ENCODE measurements at places on chromosomes 16 and 17. TPM values are rescaled to one million over a fixed set of nuclear protein-coding genes. Genes with fewer than 3 reads are reported as not detected.
A peak's percentile ranks its signal among the peaks of the same experiment; 100 is the strongest.

DNA sequence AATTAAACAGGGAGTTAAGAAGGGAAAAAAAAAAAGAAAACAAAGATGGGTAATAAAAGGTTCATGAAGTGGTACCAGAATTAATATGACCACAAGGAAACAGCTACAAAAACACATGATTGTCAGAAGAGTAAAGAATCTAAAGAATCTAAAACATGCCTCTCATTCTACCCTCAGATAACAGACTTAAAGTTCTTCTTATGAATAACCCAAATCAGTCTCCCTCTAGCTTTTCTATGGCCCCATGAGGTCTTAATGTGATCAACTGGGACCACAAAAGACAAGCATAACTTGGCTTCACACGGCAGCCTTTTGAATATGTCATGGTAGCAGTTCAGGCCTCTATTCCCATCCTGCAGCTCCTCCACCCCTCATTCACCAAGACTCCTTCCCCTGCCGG, 6.9 kb downstream of the MYH10 start:
- peaks cover 23% of the 10 kb centered on the region for H3K27me3 ChIP-seq
- peaks cover 5% of the 10 kb centered on the region for H3K36me3 ChIP-seq
- no peak for DNase-seq
- no peak overlapping the region for H3K27ac ChIP-seq
- H3K4me1 ChIP-seq, result peaks cover 24% of the 10 kb centered on the region

- no peak for DNase-seq
- no peak overlapping the region for H3K27ac ChIP-seq
- no peaks in the 10 kb centered on the region for H3K36me3 ChIP-seq
- H3K4me1 ChIP-seq, result peaks cover 4% of the 10 kb centered on the region
- H3K4me3 ChIP-seq, result no peak overlapping the region
- H3K27me3 ChIP-seq, result peaks cover 4% of the 10 kb centered on the region
Observed at GRCh38 chr16:82926500-82926899, 299.7 kb downstream of the CDH13 start.

Gene TLCD1
- 12.5 TPM for total RNA-seq

GRCh38 chr17:21689604-21690003, 2.7 kb upstream of the KCNJ18 start:
- no peak for DNase-seq
- no peak overlapping the region for H3K27ac ChIP-seq
- no peak overlapping the region for H3K4me3 ChIP-seq
- H3K36me3 ChIP-seq, result no peaks in the 10 kb centered on the region

Gene SLC52A1
- 0.14 TPM for total RNA-seq

- no peak overlapping the region for H3K4me3 ChIP-seq
- no peak overlapping the region for H3K27ac ChIP-seq
- no peak for DNase-seq
- H3K36me3 ChIP-seq, result no peaks in the 10 kb centered on the region
- no peaks in the 10 kb centered on the region for H3K4me1 ChIP-seq
- H3K27me3 ChIP-seq, result no peaks in the 10 kb centered on the region
Observed at GRCh38 chr16:51898872-51899271, 648.1 kb downstream of the TOX3 start.

Gene KRT32
- total RNA-seq, result not detected

Gene GAS2L2
- total RNA-seq, result not detected

DNA sequence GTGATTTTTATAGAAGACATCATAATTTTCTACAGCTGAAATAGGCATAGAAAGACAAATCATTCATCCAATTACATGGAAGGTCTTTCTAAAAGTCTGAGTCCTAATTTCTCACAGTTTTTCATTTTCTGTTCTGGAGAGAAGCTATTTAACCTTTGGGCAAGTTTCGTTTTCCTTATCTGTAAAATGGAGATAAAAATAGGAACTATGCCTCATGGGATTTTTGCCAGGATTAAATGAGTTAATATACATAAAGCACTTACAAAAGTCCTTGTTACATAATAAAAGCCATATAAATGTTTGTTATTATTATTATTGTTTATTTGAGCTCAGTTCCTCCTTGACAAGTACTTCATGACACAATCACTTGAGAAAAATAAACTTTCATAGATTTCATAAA, 121.4 kb downstream of the SKAP1 start:
- H3K27me3 ChIP-seq, result no peaks in the 10 kb centered on the region
- no peak overlapping the region for H3K27ac ChIP-seq
- peaks cover 13% of the 10 kb centered on the region for H3K4me1 ChIP-seq
- DNase-seq, result no peak

- no peak overlapping the region for H3K27ac ChIP-seq
- H3K36me3 ChIP-seq, result peaks cover 35% of the 10 kb centered on the region
- H3K4me1 ChIP-seq, result no peaks in the 10 kb centered on the region
- H3K27me3 ChIP-seq, result no peaks in the 10 kb centered on the region
Observed at GRCh38 chr17:46753776-46754175, 64.7 kb downstream of the WNT3 start.

GRCh38 chr17:19742495-19742894, 5.6 kb downstream of the ALDH3A1 start:
- no peaks in the 10 kb centered on the region for H3K36me3 ChIP-seq
- no peaks in the 10 kb centered on the region for H3K27me3 ChIP-seq
- peak overlapping the region; percentile 22 for H3K4me3 ChIP-seq
- H3K27ac ChIP-seq, result no peak overlapping the region
- DNase-seq, result no peak

Gene CACNG4
- total RNA-seq, result not detected

- no peak for DNase-seq
- peaks cover 22% of the 10 kb centered on the region for H3K27me3 ChIP-seq
- no peak overlapping the region for H3K27ac ChIP-seq
- H3K36me3 ChIP-seq, result no peaks in the 10 kb centered on the region
Observed at GRCh38 chr17:75589919-75590303, 2.3 kb downstream of the MYO15B start.

- peaks cover 17% of the 10 kb centered on the region for H3K36me3 ChIP-seq
- peaks cover 20% of the 10 kb centered on the region for H3K4me1 ChIP-seq
- no peak for DNase-seq
- H3K4me3 ChIP-seq, result no peak overlapping the region
Observed at GRCh38 chr17:48571024-48571818, 6.9 kb downstream of the HOXB4 start.

Gene SNAI3
- 3.3 TPM for total RNA-seq

- H3K27ac ChIP-seq, result no peak overlapping the region
- peaks cover 9% of the 10 kb centered on the region for H3K4me1 ChIP-seq
- peaks cover 70% of the 10 kb centered on the region for H3K36me3 ChIP-seq
- peak; percentile 75 for DNase-seq
Observed at GRCh38 chr16:8905168-8905762, 23.1 kb downstream of the LITAFD start.

- H3K4me1 ChIP-seq, result peaks cover 2% of the 10 kb centered on the region
- H3K36me3 ChIP-seq, result no peaks in the 10 kb centered on the region
- DNase-seq, result no peak
- H3K27me3 ChIP-seq, result peaks cover 2% of the 10 kb centered on the region
- no peak overlapping the region for H3K27ac ChIP-seq
Observed at GRCh38 chr17:45114117-45114932, 18.0 kb downstream of the PLCD3 start.

Gene LRRC46
- total RNA-seq, result 0.44 TPM

GRCh38 chr16:24139282-24139681, 116.9 kb upstream of the CACNG3 start:
- H3K4me3 ChIP-seq, result no peak overlapping the region
- H3K27ac ChIP-seq, result no peak overlapping the region
- peaks cover 34% of the 10 kb centered on the region for H3K36me3 ChIP-seq
- no peak for DNase-seq
- H3K4me1 ChIP-seq, result peaks cover 18% of the 10 kb centered on the region

- no peaks in the 10 kb centered on the region for H3K27me3 ChIP-seq
- peaks cover 30% of the 10 kb centered on the region for H3K36me3 ChIP-seq
- H3K4me1 ChIP-seq, result peaks cover 5% of the 10 kb centered on the region
- DNase-seq, result no peak
- H3K4me3 ChIP-seq, result no peak overlapping the region
Observed at GRCh38 chr17:10633738-10634379, 23.2 kb downstream of the MYH3 start.

DNA sequence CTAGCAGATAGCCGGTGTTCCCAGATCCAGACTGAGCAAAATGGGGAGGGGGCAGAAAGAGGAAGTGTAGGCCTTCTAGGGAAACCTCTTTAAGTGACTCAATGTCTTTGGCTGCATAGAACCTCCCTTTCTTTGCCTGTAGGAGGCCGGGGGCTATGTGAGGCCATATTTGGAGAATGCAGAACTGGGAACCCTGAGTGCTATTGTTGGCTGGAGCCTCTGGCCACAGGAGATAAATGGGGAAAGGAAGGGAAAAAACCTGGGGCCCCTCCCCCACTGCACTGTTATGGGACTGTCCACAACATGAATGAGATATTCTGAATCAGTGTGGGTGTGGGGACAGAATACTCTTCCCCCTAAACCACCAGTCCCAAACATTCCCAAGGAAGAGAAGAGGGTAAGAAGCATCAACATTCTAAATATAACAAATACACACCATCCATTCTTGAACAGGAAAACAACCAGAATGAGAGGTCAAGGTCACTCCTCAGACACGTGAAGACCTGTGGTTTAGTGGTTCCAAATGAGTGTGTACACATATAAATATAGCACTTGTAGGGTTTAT, 2.4 kb downstream of the VPS25 start:
- DNase-seq, result no peak
- H3K4me3 ChIP-seq, result no peak overlapping the region

DNA sequence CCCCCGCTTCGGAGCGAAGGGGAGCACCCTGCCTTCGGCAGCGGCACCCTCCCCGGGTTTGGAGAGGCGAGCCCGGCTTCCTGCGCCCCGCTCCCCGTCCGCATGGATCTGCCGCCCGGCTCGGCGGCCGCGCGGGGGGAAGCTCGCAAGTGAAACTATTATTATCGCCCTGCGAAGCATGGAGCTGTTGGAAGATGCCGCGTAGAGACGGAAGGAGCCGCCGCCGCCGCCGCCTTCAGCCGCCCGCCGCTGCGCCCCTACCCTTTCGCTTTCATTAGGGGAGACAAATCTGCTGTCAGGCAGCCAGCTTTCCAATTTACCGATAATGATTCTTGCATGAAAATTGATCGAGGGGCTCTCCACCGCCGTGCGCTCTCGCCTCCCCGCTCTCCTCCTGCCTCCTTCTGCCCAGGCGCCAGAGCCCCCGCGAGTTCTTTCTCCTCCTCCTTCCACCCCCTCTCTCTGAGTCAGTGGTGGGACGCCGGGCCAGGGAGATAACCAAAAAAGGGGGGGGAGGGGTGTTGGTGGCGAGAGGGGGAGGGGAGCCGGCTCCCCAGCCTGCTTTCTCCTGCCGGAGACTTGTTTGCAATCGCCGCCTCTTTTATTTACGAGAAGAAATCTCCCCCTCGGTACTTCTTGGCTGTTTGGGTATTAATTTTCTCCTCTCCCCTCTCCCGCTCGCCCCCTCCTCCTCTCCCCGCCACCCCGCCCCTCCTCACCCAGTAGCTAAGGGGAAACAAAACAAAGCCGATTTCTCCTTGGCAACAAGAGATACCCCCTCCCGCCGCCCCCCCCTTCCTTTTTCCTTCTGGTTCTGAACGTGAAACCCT, 58.0 kb upstream of the GSE1 start:
- DNase-seq, result peak; percentile 91
- peaks cover 8% of the 10 kb centered on the region for H3K36me3 ChIP-seq
- peak overlapping the region; percentile 95 for H3K4me3 ChIP-seq
- H3K4me1 ChIP-seq, result peaks cover 38% of the 10 kb centered on the region

All from activated CD4-positive, alpha-beta T cell treated with anti-CD3 and anti-CD28 coated beads, Interleukin-2, amount 10 ng/mL, durations not matched to agents 24 days and 14 days (primary cell).